Lower lobe of right lung (tissue), 2 donors: ENCODE measurements at places on chromosomes 7 and 10. TPM values are rescaled to one million over a fixed set of nuclear protein-coding genes. Genes with fewer than 3 reads are reported as not detected.

Gene RHOBTB1
- total RNA-seq, result 13.5 TPM

Gene SMKR1
- 1.1 TPM for total RNA-seq

Gene CYP2E1
- 0.86 TPM for total RNA-seq

Gene TMEM213
- 1.9 TPM for total RNA-seq

GRCh38 chr7:34530259-34530658 lies 127.8 kb upstream of the NPSR1 start:
- no peak for DNase-seq
- no peak overlapping the region for H3K4me3 ChIP-seq
- no peaks in the 10 kb centered on the region for H3K4me1 ChIP-seq
- H3K27ac ChIP-seq, result no peak overlapping the region
- no peaks in the 10 kb centered on the region for H3K36me3 ChIP-seq

- H3K36me3 ChIP-seq, result no peaks in the 10 kb centered on the region
- DNase-seq, result no peak
- H3K4me3 ChIP-seq, result no peak overlapping the region
- no peaks in the 10 kb centered on the region for H3K27me3 ChIP-seq
These were observed 7.7 kb upstream of the NRBF2 start for GRCh38 chr10:63125459-63125858.

DNA sequence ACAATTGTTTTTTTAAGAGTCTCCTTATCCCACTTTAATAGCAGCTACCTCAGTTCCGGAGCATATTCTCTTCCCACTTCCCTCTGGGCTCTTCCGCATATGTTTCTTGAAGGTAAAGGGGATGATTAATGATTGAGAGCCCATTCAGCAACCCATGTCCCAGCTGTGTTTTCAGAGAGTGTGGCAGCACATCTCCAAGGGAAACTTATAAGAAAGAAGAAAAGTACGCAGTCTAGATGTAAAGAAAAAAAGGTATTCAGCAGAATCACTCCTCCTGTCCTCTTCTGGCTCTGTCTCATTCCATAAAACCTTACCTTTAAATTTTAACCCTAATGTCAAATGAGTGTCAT lies 9.7 kb upstream of the ANKRD7 start:
- no peak for DNase-seq
- no peaks in the 10 kb centered on the region for H3K36me3 ChIP-seq
- H3K27me3 ChIP-seq, result no peaks in the 10 kb centered on the region
- H3K4me1 ChIP-seq, result peaks cover 7% of the 10 kb centered on the region
- peak overlapping the region; percentile 61 for H3K4me3 ChIP-seq

Gene PLCE1
- 10.5 TPM for total RNA-seq
